ENCODE measurements at places on chromosomes 4 and X.

GRCh38 chr4:169665046-169665737 lies 44.8 kb downstream of the CLCN3 start:
- DNase-seq, result no peak

- peak; percentile 59 for DNase-seq
Measured at GRCh38 chrX:155094468-155095061, 23.3 kb downstream of the BRCC3 start.

DNA sequence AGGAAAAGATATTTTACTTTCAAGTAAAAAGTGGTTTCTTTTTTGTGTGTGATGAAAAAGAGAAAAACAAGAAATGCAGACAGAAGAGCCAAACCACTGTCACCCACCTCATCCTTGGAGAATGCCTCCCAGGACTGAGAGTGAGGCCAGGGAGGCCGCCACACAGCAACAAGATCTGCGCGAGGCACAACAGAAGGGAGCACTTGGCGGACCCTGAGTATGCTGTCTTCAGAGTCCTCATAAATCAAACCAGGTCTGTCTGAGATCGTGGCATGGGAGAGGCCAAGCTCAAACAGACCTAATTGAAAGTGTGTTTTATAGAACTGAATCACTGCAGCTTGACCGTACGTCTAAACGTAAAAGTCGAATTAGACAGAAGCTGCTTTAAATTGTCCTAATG lies 134.3 kb upstream of the VCX2 start:
- no peak for DNase-seq

DNA sequence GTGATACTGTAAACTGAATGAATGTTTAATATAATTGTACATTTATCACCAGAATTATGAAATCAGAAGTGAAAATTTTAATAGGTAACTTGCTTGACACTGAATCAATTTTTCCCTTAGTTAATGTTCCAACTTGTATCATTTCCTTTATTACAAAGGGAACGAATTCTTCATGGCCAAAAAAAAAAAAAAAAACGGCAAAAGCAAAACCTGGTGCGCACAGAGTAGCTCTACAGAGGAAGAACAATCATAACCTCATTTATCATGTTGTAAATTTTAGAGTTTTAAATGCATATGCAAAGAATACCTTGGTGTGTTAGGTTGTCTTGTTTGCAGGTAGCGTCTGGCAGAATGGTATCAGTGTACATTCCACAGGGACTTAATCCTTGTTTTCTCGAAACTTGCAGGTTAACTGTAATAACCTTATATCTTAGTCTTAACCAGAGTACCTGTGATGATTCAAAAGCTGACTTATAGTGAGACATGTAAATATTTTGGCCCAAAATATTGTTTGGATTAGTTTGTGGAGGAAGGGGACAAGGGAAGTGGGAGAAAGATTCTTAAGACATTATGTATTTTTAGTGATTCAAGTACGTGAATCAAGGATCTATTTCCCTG lies 70.0 kb downstream of the NPNT start:
- no peak for DNase-seq

DNA sequence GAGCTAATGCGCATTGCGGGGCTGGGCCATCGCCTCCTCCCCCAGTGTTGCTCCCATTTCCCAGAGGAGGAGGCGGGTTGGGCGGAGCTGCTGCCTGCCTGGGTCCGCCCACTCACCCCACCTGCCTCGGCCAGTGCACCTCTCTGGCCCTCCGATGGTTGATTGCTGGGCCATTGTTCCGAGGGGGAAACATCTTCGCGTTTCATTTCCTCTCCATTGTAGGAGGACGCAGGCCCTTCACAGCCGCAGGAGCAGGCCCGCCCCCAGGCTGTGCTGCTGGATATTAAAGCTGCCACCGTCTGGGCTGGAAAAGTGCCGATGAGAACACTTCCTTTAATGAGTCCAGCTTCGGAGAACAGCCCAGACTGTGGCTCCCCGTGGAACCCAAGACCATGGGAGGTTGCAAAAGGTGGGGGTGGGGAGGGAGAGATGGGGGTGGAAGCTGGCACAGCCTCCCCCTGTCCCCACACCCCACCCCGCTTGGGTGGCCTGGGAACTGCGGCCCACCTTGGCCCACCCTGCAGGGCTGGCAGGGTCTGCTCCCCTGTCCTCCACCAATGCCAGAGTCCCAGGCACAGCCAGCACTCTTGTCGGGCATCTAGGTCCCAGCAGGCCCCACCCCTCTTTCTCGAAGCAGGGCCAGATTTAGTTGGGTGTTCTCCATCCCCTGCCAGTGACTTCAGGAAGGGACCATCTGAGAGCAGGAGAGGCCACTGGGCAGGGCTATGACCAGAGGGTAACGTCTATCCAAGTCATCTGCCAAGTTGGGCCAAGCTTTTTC lies 96.6 kb downstream of the ADRA2C start:
- DNase-seq, result no peak

- DNase-seq, result no peak
Measured at GRCh38 chr4:78565971-78566372, 14.4 kb downstream of the ANXA3 start.

DNA sequence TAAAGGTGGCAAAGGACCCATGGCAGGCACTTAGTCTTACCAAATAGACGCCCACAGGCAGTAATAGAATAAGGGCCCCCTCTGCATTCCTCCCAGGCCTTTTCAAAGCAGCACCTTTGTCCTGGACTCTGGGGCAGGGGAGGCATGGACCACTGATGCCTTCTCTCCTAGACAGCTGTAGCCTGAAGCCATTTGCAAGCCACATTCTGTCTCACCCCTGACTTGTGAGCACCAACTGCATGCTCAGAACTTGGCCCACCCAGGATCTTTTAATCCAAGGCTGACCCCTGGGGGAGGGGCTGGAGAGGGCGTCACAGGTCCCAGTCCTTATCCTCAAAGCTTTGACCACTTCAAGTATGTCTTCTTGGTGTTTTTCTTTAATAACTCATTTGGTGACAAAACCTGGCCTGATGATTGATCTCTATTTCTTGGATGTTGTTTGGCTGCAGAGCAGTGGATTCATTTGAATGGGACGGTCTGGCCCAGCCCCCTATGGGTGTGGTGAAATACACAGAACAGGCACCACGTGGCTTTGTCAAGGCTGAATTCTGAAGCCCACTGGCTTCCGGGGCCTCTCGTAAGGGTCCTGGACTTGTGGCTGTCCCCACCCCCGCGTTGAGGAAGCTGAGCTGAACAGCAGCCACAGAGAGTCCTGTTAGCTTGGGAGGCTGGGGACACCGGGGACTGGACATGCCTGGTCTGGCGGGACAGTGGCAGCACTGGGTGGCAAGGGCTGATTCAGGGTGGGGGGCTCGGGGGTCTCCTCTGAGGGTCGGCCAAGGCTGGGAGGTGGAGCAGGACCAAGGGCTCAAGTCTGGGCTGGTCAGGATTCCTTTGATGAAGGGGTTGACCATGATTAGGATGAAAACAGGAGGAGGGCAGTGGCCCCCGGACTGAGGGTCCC lies 36.6 kb downstream of the ADRA2C start:
- DNase-seq, result no peak

DNA sequence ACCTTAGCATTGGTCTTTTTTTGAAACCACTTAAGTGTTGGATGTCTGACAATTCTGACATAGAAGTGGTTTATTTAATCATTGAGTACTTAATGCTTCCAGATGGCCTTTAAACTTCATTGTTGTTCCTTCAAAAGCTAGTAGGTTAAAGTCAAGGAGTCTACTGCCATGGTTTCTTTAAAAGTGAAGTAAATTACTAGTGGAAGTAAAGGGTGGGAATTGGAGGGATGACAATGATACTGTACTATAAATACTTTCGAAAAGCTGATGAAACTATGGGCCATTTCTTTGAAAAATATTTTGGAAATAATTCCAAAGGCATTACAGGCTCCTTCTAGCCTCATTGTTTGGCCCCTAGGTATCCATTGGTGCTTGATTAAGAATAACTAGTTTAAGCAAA lies 51.9 kb downstream of the ATP10D start:
- no peak for DNase-seq

GRCh38 chr4:178665916-178666315 lies 1223.7 kb upstream of the AGA start:
- DNase-seq, result no peak

DNA sequence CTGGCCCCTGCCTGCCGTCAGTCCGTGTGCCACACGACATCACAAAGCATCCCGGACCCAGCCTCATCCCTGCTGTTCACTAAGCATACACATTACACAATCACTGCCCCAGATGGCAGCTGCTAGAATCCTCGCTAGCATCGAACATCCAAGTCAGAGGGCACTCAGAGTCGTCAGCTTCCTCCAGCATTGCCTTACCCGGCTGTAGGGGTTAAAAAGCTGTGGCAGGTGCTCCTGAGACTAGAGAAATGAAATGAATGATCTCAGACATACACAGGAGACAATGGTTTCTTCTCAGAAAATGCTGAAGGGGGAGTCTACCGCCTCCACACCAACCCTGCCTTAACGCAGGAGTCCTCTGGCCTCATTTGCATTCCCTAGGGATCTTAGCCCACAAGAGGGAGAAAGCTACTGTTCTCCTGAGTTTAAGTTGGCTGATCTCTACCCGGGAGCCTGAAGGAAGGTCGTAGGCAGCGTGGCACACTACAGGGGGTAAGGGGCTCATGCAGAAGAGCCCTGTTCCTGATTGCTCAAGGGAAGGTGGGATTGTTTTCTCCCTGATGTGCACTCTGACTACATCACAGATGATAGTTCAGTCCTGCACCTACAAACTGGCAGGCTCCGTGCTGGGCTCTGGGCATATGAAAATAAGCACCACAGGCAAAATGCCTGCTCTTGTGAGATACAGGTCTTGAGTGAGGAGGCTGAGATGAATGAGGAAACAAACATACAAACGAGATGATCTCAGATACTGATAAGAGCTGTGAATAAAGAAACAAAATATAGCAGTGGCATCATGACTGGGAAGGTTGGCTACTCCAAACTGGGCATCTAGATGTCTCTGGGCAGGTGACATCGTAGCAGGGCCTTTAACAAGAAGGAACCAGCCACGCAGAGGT lies 2.6 kb upstream of the KIAA0232 start:
- no peak for DNase-seq

- DNase-seq, result no peak
Measured at GRCh38 chr4:118981171-118981838, 92.7 kb downstream of the SYNPO2 start.

DNA sequence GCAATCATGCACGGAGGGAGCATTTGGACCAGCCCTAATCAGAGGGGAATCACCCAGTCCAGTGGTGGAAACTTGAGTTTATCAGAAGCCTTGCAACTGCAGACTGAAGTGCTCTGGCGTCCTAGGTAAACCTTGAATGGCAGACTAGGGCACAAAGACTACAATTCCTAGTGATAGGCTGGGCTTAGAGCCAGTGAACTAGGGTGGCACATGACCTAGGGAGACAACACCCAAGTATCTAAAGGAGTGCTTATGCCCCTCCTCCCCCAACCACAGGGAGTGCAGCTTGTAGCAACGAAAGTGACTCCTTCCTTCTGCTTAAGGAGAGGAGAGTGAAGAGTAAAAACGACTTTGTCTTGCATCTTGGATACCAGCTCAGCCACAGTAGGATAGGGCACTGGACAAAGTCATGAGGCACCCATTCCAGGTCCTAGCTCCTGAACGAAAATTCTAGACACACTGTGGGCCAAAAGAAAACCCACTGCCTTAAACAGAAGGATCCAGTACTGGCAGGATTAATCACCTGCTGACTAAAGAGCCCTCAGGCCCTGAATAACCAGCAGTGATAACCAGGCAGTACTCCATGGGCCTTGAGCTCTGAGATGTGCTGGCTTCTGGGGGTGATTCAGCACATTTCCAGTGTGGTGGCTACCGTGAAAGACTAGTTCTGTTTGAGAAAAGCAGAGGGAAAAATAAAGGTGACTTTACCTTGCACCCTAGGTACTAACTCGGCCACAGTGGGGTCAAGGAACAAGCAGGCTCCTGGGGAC lies 58.7 kb upstream of the STARD8 start:
- DNase-seq, result no peak

GRCh38 chr4:56086073-56086541 lies 137.4 kb downstream of the CEP135 start:
- no peak for DNase-seq

DNA sequence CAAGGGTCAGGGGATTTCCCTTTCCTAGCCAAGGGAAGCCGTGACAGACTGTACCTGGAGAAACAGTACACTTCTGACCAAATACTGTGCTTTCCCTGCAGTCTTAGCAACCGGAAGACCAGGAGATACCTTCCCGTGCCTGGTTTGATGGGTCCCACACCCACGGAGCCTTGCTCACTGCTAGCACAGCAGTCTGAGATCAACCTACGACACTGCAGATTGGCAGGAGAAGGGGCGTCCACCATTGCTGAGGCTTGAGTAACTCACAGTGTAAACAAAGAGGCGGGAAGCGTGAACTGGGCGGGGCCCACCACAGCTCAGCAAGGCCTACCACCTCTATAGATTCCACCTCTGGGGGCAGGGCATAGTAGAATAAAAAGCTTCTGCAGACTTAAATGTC lies 48.7 kb upstream of the SRD5A3 start:
- no peak for DNase-seq

- peak; percentile 29 for DNase-seq
Measured at GRCh38 chr4:81724925-81725329, 253.2 kb upstream of the RASGEF1B start.

DNA sequence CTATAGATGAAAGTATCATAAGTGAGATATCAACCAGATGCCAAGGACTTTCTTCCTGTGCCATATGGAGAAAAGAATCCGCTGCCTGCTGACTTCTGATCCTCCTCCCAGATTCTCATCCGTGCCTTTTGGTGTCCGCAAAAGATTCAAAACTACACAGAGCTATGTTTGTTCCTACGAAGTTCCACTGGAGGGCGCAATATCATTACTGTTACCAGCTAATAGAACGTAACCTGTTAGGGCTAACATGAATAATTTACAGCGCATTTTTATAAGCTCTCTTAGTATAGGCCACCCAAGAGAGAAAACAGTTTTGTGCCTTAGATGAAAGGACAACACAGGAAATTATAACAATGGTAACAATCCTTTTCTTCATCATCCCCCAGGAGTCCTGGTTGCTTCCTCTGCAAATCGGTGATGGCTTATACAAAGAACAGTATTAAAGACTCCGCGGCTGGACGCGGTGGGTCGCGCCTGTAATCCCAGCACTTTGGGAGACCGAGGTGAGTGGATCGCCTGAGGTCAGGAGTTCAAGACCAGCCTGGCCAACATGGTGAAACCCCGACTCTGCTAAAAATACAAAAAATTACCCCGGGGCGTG lies 22.8 kb upstream of the CENPVL3 start:
- DNase-seq, result peak; percentile 4

GRCh38 chr4:7351014-7351413 lies 83.7 kb downstream of the PSAPL1 start:
- DNase-seq, result no peak

GRCh38 chrX:86002076-86002896 lies 45.1 kb downstream of the CHM start:
- peak; percentile 4 for DNase-seq

DNA sequence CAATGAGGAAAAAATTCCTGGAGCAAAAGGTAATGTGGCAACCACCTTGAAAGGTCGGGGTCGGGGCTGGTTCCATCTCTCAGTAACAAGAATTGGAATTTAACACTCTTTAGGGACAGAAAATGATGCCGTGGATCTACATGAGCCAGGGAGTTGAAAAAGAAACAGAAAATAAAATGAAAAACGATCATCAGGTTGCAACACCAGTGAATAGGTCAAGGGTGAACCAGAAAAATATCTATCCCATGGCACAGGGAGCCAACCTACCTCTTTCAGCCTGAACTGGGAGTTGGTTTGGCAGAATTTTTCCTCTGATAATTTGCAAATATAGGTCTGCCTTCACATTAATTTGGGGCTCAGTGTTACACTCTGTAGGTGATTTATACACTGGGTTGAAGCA lies 93.7 kb downstream of the C4orf33 start:
- no peak for DNase-seq

- peak; percentile 69 for DNase-seq
Measured at GRCh38 chrX:150362599-150363481, at the start of gene MAMLD1. TSS of gene MAMLD1 (plus strand) at chrX:150363317. CDS start at chrX:150445517, 82,200 bp downstream.

- no peak for DNase-seq
Measured at GRCh38 chr4:76998251-76998901, 48.8 kb downstream of the SEPTIN11 start.

GRCh38 chrX:124476562-124476961 lies 130.2 kb downstream of the SH2D1A start:
- no peak for DNase-seq
